ENCODE measurements at places on chromosomes 7 and 10.

GRCh38 chr10:99656199-99657064 is 2.9 kb upstream of the ENTPD7 start:
- DNase-seq = no peak

GRCh38 chr7:128402356-128402755 is 7.4 kb downstream of the IMPDH1 start:
- no peak for DNase-seq

DNA sequence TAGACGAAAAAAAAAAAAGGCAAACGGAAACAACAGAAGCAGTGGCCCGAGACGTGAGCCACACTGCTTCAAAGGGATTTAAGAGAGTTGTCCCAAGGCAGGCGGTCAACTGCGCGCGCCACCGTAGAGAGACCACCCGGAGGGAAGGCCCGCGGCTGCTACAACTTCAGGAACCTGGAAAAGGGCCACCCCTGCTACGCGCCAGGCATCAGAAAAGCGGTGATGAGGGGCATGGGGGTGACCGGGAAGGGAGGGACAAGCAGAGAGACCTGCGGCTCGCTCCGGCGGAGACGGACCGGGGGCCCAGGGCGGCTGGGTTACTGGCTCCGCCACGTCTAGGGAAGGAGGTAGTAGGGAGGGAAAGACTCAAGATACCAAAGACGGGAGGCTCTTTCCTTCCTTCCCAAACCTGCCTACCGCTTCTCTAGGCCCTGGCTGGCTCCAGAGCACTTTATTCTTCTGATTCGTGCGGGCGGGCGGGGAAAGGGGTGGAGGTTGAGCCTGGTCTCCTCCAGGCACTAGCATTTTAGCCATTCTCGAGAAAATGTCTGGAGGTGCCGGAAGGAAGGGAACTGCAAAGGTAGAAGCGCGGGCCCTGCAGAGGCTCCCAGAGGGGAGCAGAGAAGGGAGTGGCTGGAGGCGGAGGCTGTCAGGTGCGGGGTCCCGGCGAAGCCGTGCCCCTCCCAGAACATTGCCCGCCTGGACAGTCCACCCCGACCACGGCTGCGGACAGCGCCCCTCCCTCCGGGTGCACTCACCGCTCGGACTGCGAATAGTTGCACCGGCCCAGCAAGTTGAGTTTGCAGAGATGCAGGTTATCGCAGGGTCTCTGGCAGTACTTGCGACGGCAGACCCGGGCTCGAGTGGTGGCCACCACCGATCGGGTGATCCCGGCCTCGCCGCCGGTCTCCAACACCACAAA is 993 bp downstream of the ZC3HAV1 start:
- peak; percentile 49 for DNase-seq

GRCh38 chr10:52491246-52491995 is 177.3 kb downstream of the DKK1 start:
- no peak for DNase-seq

DNA sequence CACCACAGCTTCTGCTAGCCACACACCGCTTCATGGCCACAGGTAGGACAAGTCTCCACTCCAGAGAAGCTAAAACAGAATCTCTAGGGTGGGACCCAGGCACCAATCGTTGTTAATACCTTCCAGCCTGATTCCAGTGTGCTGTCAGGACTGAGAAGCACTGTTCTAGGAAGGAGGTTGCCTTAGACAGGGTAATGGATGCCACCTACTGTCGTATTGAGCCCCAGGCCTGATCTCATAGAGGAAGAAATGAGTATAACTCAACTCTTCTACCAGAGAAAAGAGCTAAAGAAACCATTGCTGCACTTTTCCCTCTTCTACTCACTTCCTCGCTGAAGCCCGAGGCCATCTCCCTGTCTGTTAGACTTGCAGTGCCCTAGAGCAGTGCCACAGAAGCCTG is 31.8 kb downstream of the CNNM1 start:
- DNase-seq = no peak

GRCh38 chr10:43419997-43420368 is 11.0 kb upstream of the HNRNPF start:
- DNase-seq = no peak

DNA sequence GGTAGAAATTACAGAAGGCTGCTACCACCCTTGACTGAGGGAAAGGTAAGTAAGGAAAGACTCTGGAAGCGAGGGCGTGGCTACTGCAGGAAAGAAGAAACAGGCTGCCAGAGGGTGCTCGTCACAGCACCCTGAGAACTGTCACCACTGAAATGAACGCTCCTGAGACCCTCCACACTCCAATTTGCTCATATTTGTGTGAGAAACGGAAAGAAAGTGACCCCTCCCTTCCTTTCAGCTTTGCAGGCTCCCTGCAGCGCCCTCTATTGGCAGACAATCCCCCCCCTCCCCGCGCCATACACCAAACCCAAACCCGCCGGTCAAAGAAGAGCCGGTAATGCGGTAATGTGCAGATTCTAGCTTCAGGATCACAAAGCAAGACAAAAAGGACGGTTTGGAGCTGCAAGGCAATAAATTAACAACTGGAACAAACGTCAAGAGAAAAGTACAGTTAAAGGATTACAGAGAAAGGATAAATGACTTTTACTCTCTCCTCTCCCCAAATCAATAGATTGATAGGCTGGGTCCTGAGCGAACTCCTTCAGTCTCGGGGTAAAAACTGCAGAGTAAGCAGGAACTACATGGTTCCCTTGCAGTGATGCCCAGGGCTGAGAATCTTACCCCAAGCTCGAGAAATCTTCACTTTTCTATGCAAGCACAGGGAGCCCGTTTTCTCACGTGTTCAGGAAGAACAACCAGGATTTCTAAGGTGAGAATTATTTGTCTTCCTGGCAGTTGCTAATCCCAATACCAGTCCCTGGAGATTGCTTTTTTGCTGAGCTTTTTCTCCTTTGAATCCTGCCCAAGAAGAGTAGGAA is 47.6 kb downstream of the STEAP1B start:
- peak; percentile 22 for DNase-seq

DNA sequence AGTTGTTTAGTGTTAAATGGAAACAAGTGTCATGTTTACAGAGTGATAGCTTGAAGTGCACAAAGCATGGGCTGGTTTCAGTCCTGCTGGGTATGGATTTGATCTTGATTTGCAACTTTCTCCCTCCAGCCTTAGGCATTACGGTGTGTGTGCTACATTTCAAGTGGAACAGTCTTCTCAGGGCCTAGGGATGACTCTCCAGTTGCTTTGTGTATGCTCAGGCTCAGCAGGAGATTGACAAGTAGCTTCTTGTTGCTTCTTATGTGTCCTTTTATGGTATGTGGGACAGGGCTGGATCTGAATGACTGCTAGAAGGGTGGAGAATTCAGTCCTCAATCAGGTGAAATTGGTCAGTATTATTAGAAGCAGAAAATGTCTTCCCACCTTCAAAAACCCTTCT is 51.3 kb upstream of the PLEKHA1 start:
- DNase-seq = no peak

DNA sequence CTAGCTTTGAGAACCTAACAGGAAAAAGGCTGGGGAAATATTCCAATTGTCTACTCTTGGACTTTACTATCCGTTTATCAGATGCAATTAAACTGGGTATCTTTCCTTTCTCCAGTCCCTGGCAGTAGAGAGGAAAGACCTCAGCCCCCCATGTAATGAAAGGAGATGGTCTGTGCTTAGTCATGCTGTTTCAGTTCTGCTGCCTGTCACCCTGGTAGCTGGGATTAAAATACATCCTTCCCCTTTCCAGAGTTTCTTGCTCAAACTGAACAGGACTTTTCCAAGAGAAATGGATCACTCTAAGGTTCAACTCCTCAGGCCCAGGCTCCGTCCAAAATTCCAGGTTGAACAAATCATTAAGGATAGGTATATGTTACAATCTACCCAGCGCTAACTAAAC is 202.9 kb downstream of the PTEN start:
- no peak for DNase-seq

DNA sequence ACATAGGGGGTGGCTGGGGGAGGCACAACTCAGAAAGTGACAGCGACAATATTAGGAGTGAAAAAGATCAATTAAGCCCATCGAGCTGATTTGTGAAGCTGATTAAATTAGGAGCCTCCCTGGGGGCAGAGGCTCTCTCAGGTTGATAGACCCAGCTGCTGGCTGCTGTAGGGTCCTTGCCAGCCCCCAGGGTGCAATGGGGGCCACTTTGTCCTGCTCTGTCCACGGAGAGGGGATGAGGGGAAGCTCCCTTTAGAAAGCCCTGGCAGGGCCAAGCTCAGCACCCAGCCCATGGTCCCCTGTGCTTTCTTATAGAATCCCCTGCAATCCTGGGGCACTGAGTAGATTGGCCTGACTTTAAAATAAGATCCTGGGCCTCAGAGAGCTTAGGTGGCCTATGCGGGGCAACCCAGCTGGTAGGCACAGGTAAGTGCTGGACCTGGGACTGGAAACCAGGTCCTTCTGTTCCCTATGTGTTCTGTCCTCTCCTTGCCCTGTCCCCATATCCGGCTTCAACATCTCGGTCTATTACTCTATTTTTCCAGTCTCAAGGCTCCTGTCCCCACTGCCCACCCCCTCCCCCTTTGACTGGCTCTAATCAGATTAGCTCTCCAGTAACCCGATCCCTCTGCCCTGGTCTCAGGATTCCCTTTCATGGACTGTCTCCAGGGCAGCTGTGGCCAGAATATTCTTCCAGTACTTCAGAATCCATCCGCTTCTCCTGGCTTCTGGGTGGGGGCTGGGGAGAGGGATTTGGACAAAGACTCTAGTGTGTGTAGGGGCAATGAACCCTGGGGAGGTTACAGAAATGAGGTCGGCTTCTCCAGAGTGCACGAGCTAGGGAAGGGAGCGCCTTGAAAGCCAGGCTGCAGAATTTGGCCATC is 259.6 kb downstream of the RPS24 start:
- DNase-seq = no peak

DNA sequence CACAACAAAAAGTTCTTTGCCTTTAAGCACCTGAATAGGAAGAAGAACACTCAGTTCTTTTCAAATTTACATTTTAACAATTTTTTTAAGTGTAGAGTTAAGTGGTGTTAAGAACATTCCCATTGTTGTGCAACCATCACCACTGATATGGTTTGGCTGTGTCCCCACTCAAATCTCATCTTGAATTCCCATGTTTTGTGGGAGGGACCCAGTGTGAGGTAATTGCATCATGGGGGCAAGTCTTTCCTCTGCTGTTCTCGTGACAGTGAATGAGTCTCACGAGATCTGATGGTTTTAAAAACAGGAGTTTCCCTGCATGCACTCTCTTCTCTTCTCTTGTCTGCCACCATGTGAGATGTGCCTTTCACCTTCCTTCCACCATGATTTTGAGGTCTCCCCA is 155.7 kb downstream of the PLXNA4 start:
- no peak for DNase-seq

Measured in kidney glomerular epithelial cell (primary cell).